Kidney epithelial cell (primary cell): ENCODE measurements at places on chromosomes 11 and 22. TPM values are rescaled to one million over a fixed set of nuclear protein-coding genes. Genes with fewer than 3 reads are reported as not detected.

DNA sequence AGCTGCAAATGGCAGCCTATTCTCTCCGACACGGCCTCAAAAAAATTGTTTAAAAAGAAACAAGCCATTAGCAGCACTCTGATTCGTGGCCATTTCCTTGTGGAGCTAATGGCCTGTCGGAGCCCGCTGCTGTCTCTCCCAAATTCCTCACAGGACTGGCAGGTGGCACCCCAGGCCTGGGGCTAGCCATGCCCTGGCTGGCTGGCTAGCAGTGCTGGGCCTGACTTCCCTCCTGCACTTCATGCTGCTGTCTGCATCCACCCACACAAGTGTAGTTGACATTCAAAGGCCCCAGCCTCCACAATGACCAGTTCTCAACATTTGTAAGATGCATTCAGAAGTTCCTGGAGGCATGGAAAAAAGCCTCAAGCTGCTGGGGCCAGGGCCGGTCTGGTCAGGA, 61.5 kb downstream of the SMCO4 start:
- no peak for DNase-seq

DNA sequence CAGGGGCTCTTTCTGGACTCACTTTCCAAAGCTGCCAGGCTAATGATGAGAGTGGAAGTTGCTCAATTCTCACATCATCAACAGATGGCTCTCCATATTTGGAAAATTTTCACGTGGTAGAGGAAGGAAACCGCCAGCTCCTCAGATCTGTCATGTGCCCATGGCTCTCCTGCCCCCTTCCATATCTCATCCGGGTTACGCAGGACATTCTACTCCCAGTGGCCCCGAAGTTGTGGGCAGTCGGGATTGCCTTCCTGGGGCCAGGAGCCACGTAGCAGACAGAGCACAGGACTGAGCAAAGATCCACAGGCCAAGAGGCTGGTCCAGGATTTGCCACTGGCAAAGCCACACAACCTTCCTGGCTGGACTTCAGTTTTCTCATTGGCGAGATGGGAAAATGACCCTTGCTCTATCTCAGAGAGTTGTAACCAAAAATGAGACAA, 38.8 kb downstream of the RPUSD4 start:
- DNase-seq: no peak

DNA sequence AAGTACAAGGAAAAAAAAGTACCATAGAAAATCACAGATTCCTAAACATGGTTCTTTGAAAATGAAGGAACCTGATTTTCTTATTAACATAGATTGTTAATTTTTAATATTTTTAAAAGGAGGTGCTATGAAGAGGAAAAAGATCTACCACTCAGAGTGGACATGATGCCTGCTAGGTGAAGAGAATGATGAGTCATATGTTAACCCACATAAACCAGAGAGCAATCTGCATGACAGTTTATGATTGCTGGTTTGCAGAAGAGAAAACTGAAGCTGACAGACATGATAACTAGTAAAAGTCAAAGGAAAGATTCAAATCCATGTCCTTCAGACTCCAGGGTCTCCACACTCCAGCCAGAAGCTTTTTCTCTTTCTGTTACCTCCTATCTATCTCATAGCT, 1231.7 kb downstream of the LRRC4C start:
- no peak for DNase-seq

DNA sequence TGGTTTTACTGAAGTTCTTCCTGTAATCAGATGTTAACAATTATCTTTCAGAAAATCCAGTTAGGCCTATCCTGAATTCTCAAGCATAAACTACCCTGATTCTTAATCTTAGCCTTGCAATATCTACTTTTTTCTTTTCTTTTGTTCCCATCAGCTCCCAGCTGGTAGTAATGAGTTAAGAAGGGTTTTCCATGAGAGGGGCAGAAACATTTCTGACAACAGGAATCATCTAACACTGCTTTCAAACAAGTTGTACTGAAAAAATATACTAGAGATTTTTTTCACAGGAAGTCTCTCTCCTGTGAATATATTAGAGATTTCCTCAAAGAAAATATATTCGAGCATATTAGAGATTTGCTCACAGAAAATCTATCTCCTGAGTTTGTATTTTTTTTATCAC, 3.3 kb upstream of the TRIM6 start:
- DNase-seq: no peak

- no peak for DNase-seq
Observed at GRCh38 chr11:123111465-123111864, 49.5 kb upstream of the HSPA8 start.

GRCh38 chr22:20248461-20248978, 19.6 kb downstream of the RTN4R start:
- DNase-seq: no peak

DNA sequence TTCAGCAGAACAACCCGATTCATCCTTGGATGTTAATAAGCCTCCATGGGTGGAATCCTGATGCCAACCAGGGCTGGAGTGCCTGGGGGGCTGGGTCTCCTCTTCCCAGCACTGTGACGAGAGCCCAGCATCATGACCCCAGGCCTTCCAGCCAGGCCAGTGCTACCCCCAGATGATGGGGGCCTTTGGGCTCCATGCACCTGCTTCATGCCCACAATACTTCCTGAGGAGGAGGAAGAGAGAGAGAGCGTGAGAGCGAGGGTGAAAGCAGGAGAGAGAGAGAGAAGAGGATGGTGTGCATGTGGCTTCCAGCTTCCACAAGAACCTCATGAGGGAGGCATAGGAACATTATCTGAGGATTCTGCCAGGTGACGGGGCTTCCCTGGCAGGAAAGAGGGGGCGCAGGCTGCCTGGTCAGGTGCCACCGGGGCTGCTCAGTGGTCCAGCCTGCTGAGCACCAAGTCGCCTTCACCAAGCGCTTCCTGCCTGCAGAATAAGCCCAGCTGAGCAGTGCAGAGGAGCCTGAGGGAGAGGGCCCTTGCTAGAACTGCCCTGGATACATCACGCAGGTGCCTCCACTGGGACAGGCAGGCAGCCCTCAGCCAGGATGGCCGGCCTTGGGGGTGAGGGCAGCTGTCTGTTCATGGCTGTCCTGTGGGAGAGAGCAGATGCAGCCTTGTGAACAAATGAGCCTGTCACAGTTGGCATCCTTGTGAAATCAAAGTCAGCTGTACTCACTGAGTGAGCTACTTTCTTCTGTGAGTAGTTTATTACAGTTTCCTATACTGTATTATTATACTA, 243.3 kb upstream of the B3GAT1 start:
- no peak for DNase-seq

DNA sequence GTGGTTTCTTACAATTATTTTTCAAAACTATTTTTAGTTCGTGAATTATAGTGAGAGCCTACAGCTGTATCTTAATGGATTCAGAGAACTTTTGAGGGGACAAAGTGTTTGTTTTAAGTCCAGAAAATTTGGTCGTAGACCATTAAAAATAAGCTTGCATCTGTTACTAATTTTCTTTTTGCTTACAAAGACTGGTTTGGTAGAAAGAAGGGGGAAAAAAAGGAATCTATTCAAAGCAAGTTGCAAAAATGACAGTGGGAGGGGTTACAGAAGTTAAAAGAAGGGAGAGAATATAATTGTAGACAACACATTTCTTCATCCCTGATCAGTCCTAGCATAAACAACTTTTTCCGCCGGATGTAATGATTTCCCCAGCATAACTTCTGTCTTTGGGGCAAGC, 72.1 kb downstream of the AMOTL1 start:
- no peak for DNase-seq

DNA sequence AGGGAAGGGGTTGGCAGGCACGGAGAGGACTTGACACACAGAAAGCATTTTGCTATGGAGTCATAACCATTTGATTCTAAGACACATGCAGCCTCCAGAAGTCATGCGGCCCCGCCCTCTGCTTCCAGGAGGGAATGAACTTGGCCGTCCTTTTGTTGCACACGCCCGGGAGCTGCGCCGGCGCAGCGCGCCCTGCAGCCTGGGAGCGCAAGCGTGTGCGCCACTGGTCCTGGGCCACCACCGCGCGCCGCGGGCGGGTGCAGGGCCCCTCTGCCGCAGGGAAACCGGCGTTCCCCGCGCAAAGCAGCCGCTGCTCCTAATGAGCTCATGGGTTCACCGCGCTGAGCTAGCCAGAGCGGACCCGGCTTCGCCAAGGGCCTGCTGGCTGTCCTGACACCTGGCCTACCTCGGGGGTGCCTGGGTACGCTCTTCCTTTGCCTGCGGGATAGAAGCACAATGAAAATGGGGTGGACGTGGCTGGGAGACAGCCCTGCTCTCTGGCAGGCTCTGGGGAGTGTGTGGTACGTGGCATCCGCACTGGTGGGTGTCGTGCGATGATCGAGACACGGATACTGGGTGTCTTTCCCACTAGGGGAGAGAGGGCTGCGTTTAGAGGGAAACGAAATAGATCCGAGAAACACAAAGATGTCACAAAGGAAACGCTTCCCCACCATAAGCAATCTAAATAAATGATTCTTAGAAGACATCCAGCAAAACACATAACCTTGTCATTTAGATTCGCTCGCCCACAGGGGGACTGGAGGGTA, 669 bp downstream of the MICAL3 start:
- no peak for DNase-seq

- no peak for DNase-seq
Observed at GRCh38 chr11:120977266-120978137, 46.4 kb upstream of the TBCEL start.

DNA sequence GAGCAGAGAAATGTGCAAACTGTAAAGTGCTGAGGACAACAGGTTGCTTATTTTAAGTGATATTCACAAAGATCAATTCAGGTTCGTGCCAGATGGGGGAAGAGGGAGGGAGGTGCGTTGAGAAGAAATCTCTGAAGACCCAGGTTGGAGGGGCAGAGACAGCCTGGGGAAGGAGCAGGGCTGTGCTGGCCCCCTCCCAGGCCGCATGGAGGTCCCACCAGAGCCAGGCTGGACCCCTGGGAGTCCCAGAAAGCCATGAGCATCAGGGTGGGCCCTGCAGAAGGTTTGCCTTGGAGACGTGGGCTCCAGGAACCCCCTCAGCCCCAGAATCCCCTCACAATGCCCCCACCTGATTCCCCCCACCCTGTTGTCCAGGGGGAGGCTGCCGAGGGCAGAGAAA, 47.4 kb downstream of the IGLL1 start:
- no peak for DNase-seq

DNA sequence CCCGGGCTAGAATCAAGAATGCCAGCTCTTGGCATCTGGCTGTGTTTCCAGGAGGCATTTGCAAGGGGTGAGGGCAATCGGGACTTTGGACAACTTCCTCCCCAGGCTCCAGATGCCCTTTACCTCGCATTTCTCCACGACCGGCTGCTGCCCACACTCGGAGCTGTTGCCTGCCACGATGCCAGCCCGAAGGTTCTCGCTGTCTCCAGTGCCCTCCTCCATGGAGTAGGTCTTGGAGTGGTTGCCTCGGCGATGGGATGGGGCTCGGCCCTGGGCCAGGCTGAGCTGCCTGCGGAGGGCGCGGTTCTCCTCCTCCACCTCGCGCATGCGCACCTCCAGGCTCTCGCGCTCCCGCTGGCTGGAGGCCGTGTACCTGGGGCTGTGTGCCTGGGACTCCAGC, 270.0 kb downstream of the LARGE1 start:
- DNase-seq: no peak

GRCh38 chr11:75565221-75565814, 3.3 kb downstream of the SERPINH1 start:
- DNase-seq: no peak

- no peak for DNase-seq
Observed at GRCh38 chr11:17564687-17565042, 17.6 kb downstream of the OTOG start.

DNA sequence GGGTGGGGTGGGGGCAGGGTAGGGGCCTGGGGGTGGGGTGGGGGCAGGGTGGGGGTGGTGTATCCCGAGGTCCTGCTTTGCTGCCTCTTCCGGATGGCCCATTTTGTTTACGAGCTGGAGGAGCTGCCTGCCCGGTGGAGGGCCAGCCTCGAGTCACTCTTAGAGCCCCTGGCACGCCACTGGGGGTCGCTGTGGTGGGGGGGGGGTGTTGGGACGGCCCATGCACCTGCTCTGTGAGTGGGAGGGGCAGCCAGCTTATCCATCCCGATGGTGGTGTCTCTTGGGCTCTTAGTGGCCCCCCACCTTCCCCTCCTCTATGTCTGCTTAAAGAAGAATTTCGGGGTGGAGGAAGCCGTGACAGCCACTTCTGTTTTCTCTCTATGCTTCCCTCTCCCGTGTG, 24.6 kb downstream of the MRGPRD start:
- no peak for DNase-seq

DNA sequence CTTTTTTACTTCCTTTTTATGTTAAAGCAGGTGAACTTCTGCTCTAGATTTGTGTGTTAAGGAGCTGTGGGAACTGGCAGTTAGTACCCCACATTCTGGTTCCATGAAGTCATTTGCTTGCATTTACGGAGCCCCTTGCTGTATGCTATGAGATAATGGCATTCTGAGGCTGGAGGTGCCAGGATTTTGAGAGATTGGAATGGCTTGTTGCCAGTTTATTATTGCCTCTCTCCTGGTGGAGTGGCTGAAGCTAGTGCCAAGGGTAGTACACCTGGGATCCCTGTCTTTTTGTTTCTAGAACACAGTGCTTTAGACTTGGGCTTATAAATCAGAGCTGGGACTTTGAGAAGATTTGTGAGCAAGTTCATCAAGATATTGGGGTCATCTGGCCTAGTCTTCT, 73.8 kb downstream of the STIM1 start:
- no peak for DNase-seq

DNA sequence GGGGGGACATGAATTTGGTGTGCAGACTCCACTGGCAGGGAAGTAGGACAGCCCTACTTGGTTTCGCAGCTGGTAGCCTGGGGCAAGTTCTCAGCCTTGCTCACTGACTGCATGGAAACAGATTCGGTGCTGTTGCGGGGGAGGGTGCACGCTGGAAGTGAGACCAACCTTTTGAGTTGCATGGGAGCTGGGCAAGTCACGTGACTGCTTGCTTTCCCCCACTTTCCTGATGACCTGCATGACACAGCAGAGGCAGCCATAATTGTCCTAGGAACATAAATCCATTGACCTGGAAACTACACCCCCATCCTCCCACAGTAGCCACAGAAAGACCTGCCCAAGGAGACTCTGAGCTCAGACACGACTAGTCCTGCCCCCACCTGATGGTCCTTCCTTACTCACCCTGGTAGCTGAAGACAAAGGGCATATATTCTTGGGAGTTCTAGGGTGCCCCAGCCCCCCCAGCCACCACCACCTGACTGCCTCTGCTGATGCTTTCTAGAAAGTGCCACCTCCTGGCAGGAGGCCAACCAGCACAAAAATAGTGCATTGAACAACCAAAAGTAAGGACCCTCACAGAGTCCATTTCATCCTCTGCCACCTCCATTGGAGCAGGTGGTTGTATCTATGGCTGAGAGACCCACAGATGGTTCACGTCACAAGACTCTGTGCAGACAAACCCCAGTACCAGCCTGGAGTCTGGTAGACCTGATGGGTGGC, 4.1 kb upstream of the HBG2 start:
- no peak for DNase-seq

GRCh38 chr11:81869351-81870065, 864.2 kb downstream of the FAM181B start:
- peak; percentile 12 for DNase-seq

NR1H3 gene
- total RNA-seq: 3.8 and 7.3 TPM in 2 replicates

TTLL1 gene
- total RNA-seq: 13.2 and 14.8 TPM in 2 replicates

MOGAT2 gene
- total RNA-seq: not detected in 2 replicates

GRIA4 gene
- total RNA-seq: not detected in 2 replicates
